ENCODE measurements at places on chromosomes 2 and 18.

- DNase-seq = no peak
Measured at GRCh38 chr2:112622528-112622849, 23.2 kb upstream of the SLC20A1 start.

GRCh38 chr2:163778045-163778781, 42.4 kb upstream of the FIGN start:
- peak; percentile 72 for DNase-seq

DNA sequence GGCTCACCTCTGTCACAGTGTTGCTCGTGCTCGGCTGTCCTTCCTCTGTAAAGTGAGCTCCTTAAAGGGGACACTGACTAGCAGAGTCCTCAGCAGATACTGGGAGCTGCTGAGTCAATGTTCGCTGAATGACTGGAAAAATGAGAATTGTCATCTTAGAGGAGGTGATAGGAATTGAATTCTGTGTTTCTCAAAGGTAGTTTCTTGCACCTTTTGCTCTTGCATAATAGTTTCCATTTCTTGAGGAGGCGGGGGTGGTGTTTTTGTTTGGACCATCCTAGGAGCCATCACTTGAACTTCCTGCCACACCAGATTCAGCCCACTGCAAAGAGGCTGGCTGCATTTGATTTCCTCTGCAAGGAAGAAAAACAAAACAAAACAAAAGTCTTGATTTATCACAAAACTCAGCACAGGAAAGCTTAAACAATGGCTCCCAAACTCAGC, 11.4 kb upstream of the RFX8 start:
- no peak for DNase-seq

GRCh38 chr2:239175181-239175580, 225.6 kb downstream of the HDAC4 start:
- no peak for DNase-seq

DNA sequence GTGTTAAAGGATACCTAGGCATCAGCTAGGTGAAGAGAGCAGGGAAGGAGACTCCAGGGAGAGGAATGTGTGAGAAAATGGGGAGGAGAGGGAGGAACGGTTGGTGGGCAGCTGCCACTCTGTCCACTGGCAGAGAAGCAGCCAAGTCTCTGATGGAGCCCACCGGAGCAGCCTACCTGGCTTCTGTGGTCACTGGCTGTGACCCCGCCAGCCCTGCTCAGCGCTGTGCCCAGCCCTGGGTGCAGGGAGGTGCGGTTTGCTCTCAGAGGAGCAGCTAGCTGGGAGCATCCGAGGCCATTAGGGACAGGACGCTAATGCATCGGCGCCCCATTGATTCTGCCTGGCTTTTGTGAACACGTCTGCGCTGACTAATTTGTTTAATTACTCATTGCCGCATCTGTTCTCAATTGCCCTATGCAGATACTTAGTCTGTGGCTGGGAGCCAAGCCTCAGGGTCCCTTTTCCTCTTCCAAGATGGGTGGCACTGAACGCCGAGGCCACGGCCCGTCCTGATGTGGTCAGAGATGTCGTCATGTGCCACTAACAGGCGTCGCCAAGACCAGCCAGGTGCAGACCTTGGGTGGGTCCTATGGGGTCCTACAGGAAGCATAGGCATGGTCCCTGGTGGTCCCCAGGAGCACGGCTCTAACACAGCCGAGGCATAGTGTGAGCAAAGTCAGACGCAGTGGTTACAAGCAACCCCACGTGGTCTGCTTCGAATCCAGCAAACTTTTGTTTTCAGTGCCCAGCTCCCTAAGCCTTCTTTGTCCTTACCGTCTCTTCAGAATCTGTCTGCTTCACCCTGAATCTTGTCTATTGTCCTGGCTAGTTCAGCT, 82.0 kb downstream of the RRM2 start:
- DNase-seq = no peak

All from Calu3 (cell line).